ENCODE measurements at places on chromosomes 3 and 15. TPM values are rescaled to one million over a fixed set of nuclear protein-coding genes. Genes with fewer than 3 reads are reported as not detected.

DNA sequence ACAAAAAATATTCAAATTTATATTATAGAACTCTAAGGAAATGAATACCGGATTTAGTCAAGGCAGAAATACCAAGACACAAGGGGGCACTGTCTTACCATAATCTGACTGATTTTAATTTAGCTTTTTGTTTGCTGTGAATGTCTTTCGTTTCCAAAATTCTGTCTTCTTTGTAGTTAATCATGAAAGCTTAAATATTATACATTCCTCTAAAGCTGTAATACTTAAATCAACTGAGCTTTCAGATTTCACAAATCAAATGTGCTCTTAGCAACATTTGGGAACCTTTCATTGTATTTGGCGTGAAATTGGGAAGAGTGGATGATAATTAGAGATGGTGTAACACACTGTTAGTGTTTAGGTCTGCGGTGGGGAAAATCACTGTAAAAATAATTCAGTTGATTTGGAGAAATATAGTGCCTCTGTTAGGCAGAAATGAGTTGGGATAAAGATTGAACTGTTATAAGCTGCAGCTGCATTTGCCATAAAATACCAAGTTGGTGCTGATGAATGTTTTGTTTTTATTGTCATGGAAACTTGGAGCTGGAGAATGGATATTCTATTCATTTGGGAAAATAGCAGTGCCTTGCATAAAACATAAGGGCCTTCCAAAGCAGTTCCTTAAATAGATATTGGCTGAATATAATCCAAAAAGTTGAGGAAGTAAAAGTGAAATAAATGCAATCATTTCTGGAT lies 228.2 kb downstream of the TCF12 start:
- peak; percentile 73 for DNase-seq

DNA sequence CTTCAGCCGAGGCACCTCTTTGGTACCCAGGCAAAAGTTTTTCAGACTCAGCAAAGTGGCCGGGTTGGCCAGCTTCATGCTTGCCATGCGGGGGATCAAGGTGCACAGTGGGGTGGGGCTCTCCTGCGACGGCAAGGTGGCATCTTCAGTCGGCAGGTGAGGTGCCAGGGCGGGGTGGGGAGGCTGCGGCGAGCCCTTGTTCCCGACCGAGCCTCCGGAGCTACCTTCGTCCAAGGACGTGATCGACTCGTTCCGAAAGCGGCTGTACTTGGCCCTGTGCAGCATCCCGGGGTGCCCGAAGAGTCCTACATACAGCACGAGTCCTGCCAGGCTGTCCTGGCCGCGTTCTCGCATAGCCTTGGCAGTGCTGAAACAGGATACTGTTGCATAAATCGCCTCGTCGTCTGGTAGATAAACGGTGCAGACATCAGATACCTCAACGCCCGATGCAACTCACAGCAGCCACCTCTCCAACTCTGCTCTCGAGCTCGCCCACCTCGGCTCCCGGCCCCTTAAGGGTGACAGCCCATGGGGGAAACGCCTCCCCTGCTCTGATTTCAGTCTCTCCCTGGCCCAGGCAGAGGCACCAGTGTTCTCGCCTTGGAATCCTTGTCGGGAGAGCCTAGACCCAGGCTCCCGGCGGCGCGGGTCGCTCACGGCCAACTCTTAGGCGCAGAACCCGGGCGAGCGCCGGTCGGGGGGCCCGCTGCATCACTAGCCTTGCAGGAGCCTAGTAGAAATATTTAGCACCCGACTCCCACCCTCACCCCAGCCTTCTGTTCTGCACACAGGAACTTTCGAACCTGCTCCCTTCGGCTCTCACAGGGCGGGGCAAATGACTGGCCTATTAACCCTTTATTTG lies 826 bp downstream of the SHC4 start:
- peak; percentile 21 for DNase-seq

DNA sequence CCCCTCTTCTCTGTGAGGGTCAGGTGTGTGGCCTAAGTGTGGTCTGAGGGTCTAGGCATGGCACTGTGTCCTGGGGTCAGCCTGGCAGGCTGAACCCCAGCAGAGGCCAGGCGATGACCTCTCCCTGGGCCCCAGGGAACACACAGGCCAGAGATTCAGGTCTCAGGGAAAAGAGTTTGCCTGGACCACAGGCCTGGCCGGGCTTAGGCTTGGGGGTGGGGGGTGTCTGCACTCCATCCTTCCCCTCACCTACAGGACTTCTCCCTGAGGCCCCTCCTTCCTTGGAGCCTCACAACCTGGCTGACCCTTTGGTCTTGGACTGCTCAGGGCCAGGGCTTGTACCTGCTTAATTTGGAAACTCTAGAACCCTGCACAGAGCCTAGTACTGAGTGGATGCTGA lies 21.8 kb downstream of the RASGRF1 start:
- DNase-seq: no peak

DNA sequence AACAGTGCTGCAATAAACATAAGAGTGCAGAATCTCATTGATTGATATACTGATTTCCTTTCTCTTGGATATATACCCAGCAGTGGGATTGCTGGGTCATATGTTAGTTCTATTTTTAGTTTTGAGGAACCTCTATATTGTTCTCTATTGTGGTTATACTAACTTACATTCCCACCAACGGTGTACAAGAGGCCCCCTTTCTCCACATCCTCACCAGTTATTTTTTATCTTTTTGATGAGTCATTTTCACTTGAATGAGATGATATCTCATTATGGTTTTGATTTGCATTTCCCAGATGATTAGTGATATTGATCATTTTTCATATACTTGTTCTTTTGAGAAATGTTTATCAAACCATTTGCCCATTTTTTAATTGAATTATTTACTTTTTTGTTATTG lies 12.4 kb upstream of the IREB2 start:
- DNase-seq: no peak

DNA sequence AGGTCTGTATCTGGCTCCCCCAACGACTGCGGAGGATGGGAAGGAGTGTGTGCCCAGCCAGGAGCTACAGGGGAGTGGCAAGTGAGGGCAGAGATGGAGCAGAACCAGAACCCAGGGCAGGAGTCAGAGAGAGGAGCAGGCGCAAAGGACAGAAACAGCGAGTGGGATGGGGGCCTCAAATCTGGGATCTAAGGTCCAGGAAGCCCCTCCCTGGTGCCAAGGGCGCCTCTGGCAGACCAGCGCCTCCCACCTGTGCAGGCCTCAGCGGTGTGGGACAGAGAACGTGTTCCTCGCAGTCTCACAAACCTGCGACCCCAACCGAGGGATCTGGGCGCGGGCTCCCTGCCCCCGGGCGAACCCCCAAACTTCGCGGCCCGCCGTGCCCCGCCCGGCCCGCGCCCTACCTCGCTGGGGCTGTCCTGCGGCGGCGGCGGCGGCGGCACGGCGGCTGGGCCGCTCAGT lies 301 bp downstream of the PCBP4 start:
- no peak for DNase-seq

DNA sequence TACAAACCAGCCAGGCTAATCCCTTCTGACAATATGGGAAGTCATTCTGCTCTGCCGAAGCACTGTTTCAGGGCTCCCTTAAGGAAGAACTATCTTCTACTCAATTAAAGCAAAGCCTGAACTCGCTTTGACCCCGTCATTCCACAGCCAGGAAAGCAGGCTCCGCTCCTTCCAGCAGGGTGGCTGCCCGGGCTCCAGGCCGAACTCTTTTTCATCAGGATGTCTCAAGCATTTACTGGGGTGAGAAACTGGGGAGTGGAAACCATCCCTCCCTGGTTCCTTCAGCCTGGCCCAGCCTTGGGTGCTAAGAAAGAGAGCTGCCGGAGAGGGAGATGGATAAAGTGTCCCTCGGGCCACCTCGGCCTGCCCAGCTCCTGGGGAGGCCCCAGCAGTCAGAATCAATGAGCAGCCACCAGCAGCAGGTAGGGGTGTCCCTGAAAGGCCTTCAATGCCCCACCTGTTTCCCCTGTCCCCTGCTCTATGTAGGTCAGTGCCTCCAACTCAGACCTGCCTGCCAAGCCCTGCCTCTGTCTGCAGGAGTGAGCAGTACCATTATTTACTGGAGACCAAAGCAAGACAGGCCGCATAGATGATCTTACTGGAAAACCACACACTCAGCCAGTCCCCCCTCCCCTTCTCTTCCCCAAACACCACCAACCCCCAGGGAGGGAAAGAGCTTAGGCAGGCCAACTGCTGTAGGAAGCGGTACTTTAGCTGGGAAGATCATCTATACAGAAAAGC lies 225.6 kb upstream of the TLE3 start:
- DNase-seq: no peak

DNA sequence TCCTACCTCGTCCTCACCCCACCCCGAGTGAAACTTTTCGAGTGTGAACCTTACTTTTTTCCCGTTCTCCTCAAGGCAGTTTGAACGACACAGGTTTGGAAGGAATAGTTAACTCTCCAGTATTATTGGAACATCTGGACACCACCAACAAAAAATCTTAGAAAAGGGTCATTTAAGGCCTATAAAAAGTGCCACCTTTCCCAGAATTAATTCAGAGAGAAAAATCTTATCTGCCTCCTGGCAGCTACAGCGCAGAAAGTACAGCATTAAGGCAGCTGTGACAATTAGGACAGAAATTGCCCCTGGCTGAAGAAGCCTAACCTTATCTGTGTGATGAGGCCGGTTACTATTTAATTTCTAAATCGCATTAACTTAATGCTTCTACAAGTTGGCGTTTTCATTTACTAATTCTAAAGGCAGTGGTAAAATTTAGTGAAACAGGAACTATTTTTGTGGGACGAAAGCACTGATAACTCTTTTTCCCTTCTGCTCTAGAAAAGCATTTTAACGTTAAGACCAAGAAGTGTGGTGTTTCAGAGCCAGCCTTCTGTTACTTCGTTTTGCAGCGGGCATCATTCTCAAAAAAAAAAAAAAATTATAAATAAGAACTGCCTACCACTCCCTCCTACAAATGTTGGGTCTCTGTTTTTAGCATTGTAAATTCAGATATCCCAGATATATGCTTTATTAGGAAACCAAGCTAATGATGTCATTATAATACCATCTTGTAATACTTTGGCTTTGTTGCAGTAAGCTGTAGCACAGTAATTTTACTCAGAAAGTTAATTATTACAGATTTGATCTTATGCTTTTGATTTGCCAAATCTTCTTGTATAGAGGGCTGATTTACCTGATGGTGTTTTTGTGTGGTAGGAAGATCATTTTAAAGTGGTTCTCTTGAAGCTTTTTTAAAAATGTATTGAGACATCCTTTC lies 1.4 kb downstream of the ATP11B start:
- DNase-seq: no peak

- no peak for DNase-seq
Measured at GRCh38 chr3:77468626-77469020, 428.7 kb downstream of the ROBO2 start.

DNA sequence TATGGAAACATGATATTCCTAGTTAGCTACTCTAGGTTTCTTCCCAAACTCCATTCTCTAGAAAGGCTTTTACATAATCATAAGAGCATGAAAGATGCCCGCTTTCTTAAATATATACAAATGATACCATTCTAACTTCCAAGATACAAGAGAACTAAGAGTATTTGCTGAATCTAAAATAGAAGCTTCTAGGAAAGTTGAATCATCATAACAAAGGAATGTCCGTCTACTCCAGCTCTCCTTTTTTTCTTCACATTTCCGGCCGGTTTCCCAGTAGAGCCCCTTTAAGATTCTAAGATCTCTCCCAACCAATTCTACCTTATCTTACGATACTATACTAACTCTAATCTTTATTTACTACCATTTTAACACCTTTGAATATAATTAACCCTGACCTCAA lies 60.1 kb downstream of the RAD18 start:
- DNase-seq: no peak

- DNase-seq: no peak
Measured at GRCh38 chr3:147119989-147120388, 286.4 kb downstream of the ZIC4 start.

- DNase-seq: no peak
Measured at GRCh38 chr3:86792316-86792715, 198.6 kb downstream of the VGLL3 start.

DNA sequence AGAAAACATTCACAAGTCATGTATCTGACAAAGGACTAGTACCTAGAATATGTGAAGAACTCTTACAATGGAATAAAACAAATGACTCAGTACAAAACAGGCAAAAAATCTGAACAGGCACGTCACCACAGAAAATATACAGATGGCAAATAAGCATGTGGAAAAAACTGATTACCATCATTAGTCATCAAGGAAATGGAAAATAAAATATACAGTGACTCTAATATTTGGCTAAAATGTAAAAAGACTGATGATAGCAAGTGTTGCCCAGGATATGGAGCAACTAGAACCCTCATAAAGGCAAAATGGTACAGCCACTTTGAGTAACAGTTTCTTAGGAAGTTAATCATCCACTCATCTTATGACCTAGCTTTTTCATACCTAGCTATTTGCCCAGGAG lies 95.8 kb upstream of the ABHD17C start:
- no peak for DNase-seq

- DNase-seq: no peak
Measured at GRCh38 chr3:43330981-43331380, 44.6 kb downstream of the SNRK start.

DNA sequence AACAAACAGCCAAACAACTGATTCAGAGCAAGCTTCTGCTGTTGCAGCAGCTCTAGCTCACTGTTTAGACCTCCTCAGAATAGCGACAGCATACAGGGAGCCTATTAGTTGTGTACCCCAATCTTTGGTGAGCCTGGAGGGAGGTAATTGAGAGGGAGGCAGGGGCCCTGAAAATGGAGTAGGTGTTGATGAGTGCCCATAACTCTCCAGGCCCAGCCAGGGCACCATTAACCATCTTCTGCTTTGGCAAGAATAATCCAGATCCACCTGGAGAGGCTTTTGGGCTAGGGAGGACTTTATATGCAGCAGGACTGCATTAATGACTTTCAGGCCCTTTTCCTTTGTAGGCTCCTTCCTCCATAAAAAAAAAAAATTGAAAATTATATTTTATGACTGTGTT lies 20.9 kb downstream of the PLCL2 start:
- no peak for DNase-seq

GRCh38 chr3:15148614-15149013 lies 49.7 kb upstream of the RBSN start:
- DNase-seq: no peak

- DNase-seq: no peak
Measured at GRCh38 chr15:88385078-88385700, 82.0 kb downstream of the MRPL46 start.

DNA sequence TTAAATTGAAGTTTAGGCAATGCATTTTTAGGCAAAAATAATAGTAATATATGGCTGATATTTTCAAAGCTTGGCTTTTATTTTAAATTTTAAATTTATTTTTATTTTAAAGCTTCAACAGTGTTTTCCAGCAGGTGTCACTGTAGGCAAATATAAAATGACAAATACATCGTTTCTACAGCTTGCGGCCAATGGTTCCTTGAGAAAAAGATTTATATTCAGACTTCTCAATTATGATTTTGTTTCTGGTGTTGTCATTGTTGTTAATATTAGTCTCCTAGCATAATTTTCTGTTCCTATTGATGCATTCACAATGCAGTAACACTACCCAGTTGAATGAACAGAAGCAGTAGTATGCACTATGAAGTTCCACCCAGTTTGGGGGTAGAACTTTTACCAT lies 220.7 kb upstream of the DNAJC19 start:
- no peak for DNase-seq

- DNase-seq: no peak
Measured at GRCh38 chr3:23923786-23924185, 6.9 kb downstream of the RPL15 start.

Gene LRRC28
- 13.9 TPM for polyA plus RNA-seq

Gene BUB1B
- polyA plus RNA-seq: 0.78 TPM

Gene ATP13A4
- polyA plus RNA-seq: 2.6 TPM

Gene MORC1
- not detected for polyA plus RNA-seq

Gene C2CD4A
- not detected for polyA plus RNA-seq

Gene SYNPR
- polyA plus RNA-seq: not detected

Gene TRPM1
- 0.16 TPM for polyA plus RNA-seq

Gene ERICH6
- polyA plus RNA-seq: not detected

Gene CYP8B1
- polyA plus RNA-seq: not detected

Gene NRROS
- polyA plus RNA-seq: 40.1 TPM

Gene SST
- polyA plus RNA-seq: not detected

Gene LEKR1
- 0.94 TPM for polyA plus RNA-seq
